ENCODE measurements at places on chromosomes 1 and 21.

- no peak for DNase-seq
Observed at GRCh38 chr1:4614371-4615137, 39.9 kb upstream of the AJAP1 start.

DNA sequence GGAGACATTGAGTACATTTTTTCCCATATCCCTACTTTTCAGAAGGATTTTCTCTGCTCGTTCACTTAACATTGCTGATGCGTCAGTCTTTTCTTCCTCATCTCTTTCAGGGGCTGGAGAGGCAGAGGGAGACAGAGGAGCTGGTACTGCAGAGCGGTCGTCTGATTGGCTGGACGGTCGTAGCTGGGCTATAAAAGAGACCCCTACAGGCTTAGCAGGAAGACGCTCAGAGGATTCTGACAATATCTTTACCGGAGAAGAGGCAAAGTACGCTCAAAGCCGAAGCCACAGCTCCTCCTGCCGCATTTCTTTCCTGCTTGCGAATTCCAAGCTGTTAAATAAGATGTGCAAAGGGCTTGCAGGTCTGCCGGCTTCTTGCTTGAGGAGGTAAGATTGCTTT is at the start of gene RGS4:
Gene RGS4 (plus strand): TSS at position 220 of the 400 bp plus-strand sequence. CDS start 124 bp downstream, at position 344.
- DNase-seq = no peak

DNA sequence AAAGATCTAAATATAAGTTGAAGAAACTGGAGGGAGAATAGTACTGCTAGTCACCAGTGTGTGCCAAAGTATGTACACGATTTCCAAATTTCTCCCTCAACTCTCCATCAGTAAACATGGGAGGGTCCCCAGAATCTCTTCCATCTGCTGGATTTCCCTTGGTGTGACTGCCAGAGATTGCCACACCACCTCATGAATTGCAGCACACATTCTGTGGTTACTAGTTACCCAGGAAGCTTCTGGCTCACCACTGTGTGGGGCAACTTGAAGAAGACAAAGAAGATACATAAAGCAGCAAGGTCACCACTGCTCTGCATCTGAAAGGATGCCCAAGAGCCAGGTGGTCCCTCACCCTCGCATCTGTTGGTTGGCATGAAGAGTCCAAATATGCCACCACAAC is 191.7 kb upstream of the ESRRG start:
- DNase-seq = no peak

DNA sequence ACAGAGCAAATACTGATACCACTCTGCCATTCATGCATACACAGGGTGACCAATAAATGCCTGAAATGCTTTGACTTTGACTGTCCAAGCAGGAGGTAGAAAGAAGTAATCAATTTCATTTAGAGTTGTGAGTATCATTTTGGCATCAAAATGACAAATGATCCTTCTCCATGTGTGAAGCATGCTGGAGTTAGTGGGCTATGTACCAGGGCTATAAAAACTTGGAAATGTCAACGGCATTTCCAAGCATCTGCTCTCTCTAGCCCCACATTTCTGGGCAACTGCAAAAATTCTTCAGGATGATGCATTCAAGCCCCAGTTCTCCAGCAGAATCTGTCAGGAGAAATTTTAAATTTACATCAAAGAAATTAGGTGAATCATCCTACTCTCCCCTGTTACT is 208.4 kb upstream of the PTBP2 start:
- DNase-seq = no peak

DNA sequence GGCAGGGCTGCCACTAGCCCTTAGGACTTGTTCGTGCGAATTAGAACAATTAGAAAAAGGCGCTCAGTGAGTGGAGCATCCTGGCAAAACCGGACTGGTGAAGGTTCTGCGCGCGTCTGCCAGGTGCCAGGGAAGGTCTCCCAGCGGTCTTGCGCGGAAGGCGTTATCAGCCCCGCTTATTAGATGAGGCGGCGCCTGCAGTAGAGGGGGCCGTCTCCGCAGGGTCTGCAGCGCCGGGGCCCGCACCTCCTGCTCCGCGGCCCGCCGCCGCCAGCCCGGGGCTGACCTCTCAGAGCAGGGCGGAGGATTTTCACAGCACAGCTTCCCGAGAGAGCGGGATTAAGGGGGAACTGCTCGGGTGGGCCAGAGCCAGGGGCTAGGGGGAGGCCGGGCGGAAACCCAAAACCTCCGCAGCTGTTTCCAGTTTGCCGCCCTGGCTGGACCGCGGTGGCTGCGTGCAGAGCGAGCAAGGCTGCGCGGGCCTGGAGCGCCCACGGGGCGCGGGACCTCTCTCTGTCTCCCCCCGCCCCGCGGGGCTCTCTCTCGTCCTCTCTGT is 155.2 kb downstream of the FOXD2 start:
- no peak for DNase-seq

DNA sequence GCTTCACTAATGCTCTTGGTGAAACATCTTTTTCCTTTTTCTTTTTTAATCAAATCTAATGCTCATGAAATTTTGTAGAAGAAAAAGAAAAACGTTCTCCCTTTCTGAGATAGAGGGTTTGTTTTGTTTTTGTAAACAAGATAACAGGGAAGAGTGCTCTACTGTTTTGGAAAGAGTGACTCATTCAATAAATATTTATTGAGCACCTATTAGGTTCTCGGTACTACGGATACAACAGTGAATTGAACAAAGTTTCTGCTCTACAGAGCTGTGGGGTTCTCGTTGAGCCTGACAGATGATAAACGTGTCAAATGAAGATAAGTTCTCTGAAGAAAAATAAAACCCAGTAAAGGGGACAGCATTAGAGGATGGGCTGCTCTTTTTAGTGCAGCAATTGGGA is 7.0 kb downstream of the PGM1 start:
- no peak for DNase-seq

DNA sequence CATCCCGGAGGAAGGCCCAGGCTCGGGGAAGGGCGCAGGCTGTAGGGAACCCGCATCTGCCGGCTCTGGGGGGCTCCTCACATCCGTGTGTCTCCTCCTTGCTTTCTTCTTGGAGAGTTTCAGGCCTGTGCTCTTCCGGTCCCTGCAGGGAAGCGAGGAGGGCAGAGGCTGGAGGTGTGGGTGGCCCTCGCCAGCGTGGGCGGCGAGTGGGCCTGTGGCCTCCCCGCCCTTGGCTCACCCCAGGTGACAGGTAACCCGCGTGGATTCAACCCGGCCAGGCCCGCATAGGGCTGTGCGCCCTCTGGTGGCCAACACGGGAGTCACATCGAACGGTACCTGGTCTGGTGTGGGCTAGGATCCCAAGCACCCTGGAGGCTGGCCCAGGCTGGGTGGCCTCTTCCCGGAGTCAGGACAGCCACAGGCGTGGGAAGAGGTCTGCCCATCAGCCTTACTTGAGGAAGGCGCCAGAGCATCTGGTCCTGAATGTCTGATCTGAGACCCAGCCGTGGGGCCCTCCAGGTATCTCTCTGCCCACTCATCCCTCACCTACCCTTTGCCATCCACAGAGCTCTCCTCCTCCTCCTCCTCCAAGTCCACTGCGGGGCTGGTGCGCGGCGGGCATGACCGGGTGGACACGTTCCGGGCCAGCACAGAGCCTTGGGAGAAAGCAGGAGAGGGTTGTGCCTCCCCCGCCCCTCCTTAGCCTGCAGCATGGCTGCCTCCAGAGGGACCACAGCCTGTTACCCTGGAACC is 9.6 kb upstream of the TNFRSF25 start:
- peak; percentile 44 for DNase-seq

DNA sequence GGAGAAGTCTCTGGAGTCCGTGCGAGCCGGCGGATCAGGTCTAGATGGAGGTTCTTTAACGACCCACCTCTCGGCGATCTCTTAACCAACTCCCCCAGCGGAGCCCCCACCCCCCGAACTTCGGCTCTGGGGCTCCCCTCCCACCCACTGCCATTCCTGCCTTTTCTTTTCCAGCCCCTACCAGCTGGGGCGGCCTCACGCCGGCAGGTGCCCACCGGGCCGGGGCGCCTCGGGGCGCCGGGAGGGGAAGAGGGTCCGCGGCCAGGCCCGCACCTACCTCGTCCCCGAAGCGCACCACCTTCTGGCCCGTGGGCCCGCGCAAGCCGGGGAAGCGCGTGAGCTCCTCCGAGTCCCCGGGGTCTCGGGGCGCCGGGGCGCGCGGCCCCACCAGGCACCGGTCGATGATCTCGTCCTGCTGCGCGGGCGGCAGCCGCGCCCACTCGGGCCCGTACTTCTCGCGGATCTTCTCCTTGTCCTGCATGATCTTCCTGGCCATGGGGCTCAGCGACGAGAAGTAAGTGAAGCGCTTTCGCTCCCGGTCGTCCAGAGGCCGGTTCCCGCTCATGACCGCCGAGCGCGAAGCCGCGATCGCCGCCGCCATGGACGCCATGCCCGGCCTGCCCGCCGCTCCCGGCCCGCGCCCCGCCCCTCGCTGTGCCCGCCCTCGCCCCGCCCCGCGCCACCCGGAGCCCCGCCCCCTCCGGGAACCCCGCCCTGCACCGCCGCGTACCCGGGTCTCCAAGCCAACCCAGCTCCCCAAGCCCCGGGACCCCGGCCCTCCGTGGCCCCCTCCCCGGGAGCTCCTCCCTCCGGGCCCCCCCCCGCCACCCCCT is at the start of gene C1orf198:
Gene C1orf198 (minus strand): TSS at position 619 of the 833 bp plus-strand sequence. CDS start 9 bp downstream, at position 610.
- DNase-seq = peak; percentile 77

DNA sequence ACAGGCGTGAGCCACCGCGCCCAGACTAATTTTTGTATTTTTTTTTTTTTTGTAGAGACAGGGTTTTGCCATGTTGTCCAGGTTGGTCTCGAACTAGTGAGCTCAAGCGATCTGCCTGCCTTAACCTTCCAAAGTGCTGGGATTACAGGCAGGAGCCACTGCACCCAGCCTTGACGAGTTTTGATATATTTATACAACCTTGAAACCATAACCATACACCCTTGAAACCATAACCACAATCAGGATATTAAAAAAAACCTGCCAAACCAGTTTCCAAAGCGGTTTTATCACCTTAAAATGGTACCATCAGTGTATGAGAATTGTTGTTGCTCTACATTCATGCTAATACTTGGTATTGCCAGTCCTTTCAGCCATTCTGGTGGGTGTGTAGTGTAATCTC is 3.7 kb upstream of the PHACTR4 start:
- DNase-seq = peak; percentile 65

DNA sequence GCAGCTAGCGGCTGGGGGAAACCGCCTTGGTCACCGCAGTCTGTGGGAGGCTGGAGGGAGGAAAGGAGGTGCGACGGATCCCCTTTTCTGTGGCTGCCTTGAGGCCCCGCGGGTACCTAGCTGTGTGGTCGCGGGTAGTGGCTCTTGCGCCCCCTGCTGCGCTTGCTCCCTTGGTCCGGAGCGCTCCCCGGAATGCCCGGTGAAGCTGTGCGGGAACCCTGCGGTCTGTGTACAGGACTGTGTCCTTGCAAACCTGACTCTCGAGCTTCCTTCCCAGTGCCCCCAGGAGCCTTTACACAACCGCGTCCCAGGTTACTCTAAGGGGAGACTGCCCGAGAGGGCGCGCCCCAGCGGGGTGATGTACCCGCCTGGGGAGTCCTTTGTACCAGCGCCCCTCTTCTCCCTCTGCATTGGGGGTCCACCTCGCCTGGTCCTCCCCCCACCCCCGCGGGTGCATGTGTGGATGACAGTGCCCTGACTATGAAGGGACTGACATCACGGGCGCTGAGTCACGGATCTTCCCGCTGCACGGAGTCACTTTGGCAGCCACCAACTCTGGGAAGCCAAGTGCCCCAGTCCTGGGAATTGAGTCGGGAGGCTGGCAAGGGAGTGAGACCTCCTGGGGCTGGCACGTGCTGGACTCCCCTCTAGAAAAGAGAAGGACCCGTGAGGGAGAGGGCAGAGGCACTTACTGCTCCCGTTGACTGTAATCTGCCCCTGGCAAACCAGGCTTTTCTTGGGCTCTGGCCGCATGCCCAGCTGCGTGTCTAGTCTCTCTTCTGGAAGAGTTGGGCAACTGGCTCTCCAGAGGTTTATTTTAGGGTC is 816 bp downstream of the IL6R start:
- peak; percentile 58 for DNase-seq

GRCh38 chr21:41526478-41527087 is 18.6 kb upstream of the TMPRSS2 start:
- DNase-seq = no peak

DNA sequence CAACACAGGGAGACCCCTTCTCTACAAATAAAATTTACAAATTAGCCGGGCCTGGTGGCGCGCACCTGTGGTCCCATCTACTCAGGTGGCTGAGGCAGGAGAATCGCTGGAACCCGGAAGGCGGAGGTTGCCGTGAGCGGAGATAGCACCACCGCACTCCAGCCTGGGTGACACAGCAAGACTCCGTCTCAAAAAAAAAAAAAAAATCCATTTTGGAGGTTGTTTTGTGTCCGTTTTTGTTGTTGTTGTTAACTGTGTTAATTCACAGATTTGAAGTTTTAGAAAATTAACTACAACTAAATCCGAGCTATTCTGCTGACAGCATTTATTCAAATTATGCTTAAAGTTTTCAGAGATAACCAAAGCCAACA is 618 bp downstream of the CLCC1 start:
- DNase-seq = no peak
